ENCODE measurements at places on chromosomes 1 and 21.

DNA sequence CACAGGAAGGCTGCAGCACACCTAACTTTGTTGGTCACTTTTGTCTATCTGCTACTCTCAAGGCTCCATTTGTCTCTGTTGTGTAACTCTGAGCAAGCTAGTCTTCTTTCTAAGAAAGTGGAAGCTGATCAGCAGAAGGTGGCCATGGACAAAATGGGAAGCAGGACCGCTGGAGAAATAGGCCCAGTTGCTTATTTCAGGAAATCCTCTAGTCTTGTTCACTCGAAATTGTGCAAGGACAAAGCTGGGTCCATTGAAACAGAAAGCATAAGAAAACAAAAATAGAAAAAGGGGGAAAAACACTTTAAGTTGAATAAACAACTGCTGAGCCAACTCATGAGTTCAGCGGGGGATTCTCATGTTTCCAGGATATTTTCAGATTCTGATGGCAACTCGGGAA is 150.1 kb downstream of the PBX1 start:
- no peak for DNase-seq

GRCh38 chr1:60573121-60573520 is 499.6 kb upstream of the C1orf87 start:
- DNase-seq: no peak

GRCh38 chr1:44239961-44240371 is 26.7 kb downstream of the DMAP1 start:
- no peak for DNase-seq

- no peak for DNase-seq
These were observed 6.2 kb downstream of the MED8 start for GRCh38 chr1:43383449-43383848.

DNA sequence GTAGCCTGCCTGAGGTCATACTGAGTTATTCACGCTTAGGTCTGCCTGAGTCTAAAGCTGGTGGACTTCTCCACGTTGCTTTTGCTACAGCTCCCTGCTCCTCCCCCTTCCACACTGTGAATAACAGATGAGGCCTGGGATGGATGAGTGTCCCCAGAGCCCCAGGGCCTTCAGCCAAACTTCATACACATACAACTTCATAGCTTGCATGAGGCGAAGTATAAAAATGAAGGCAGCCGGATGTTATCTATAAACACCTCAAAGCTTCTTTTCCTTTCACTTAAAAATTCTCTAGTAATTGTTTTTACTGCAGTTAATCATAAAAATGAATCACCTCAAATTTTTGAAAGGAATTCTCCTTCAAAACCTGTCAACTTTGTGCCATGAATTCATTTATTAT is 70.2 kb downstream of the DAB1 start:
- no peak for DNase-seq

- DNase-seq: no peak
These were observed 1.3 kb downstream of the ADAMTS1 start for GRCh38 chr21:26843933-26844257.

- DNase-seq: no peak
These were observed 485 bp downstream of the SIPA1L2 start for GRCh38 chr1:232629250-232630046.

DNA sequence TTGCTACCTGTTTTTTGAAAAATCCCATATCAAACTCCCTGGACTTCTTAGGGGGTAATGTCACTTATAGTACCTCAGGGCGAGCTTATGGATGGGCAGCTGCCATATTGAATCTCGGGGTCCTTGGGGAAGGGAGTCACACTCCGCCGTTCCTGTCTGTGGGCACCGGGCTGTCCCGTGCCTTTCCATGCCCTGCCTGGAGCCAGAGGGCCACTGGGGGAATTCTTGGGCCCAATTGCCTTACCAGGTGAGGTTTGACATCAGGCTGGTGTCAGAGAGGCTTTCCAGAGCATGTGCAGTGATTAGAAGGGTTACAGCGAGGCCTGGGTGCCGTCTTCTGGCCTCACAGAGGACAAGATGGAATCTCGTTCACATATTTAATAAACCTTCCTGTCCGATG is 28.8 kb downstream of the QSOX1 start:
- no peak for DNase-seq

DNA sequence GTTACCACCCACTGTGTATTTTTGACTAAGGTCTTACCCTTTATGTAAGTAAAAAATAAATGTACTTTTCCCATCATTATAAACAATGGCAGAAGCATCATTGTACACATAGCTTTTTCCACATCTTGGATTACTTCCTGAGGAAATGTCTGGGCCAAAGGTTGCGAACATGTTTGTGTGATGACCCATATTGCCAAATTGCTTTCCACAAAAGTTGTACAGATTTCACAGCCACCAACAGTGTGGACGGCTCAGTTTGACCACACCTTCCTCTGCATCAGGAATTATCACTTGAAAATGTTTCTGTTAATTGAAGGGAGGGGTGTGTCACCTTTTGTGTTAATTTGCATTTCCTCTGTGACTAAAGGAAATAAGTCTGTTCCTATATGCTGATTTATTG is 25.7 kb downstream of the AKNAD1 start:
- no peak for DNase-seq

DNA sequence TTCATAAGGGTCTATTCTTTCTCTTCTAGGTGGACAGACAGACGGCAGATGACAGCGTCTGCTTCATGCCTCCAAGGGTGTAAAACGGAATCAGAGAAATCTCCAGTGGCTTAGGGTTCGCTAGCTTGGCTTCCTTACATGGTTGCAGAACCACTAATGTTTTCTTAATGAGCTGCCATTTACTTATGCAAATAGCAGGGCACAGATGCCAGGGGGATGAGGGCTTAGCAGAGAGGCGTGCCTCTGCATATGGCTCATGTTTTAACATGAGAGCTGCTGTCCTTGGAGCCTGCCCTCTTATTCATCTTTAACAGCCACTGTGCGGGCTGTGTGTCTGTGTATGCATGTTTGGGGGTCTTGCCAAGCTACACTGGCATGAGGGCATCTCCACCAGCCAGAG is 119.6 kb downstream of the IER5 start:
- DNase-seq: no peak

DNA sequence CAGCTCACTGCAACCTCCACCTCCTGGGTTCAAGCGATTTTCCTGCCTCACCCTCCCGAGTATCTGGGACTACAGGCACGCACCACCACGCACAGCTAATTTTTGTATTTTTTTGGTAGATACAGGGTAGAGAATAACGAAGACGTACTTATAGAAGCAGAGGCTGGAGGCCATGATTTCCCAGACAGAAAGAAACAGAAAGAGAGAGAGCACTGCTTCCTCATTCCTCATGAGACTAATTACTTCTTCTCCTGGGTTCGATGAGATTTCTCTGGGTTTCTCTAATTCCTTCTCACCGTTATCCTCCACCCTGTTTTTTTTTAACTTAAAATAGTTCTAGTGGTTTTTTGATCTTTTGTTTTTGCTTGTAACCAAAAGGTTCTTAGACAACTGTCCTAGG is 23.4 kb upstream of the PTP4A2 start:
- no peak for DNase-seq

DNA sequence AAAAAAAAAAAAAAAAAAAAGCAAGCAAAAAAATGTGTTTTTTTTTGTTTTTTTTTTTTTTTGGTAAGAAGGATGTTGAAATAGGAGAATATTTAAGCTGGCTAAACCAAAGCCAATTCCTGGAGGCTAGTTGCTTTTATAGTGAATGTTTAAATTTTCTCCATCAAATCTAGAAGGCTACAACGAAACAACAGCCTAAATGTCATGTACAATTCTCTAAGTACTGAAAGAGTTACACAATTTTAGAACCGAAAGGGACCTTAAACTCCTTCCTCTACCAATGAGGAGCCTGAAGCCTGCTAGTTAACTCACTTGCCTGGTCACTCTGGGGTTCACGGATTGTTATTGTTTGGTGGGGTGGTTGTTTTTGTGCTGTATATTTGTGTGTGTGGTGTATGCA is 3.5 kb downstream of the WLS start:
- no peak for DNase-seq

GRCh38 chr1:244265507-244265906 is 186.2 kb downstream of the ADSS2 start:
- DNase-seq: no peak
